ENCODE measurements at places on chromosomes 7 and 10.

- no peak for DNase-seq
These were observed 16.7 kb upstream of the FRA10AC1 start for GRCh38 chr10:93718937-93719725.

GRCh38 chr10:69344591-69345252 lies 66.4 kb downstream of the HK1 start:
- no peak for DNase-seq

DNA sequence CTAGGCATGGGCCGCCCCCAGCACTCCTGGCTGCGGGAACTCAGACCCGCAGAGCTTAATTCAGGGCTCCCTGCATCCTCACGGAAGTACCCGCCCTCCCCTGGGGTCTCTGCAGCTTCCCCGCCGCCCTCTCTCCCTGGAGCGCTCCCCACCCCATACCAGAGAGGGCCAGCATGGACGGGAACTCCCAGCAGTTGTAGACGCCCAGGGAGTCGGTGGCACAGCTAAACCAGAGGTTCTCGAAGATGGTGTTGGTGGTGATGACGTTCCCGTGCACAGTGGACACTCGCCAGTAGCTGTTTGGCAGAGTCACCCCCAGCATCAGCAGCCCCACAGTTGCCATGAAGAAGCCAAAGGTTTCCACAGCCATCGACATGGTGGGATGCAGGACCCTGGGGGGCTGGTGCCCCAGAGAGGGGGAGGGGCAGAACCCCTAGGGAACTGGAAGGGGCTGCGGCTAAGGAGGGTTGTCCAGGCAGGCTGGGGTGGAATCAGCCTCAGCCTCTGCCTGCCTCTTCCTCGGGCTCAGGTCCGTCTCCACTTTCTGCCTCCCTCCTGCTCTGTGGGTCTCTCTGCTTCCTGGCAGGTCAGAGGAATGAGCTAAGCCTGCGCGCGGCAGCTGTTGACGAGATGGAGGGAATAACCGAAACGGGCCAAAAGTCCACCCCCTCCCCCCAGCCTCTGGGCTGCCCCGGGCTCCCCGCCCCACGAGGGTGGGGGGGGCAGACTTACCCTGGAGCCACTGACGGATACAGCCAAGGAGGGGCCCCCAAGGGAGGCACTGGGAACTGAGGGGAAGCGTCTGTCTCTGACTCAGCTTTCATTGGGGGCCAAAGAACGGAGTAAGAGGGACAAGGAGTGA lies at the start of gene CLDN15:
Gene CLDN15 (minus strand): TSS at position 597 of the 862 bp plus-strand sequence. CDS start 221 bp downstream, at position 376.
- peak; percentile 73 for DNase-seq

GRCh38 chr7:78033410-78033809 lies 234.8 kb downstream of the PHTF2 start:
- no peak for DNase-seq

DNA sequence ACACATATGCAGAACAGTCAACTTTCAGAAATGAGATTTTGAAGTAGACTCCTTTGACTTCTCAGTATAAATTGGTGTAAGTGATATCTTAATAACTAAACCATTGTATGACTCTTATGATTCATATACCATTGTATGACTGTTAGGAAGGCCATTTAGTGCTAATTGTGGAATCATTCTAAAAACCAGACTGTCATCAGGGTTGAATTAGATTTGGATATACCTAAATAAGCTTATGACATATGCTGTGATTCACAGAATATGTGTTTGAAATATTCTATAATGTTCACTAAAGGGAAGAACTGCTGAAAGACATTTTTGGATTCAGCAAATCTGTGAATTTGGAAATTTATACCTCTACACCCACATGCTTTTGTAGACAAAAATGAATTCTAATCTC lies 438.1 kb downstream of the MDFIC start:
- DNase-seq = peak; percentile 69

DNA sequence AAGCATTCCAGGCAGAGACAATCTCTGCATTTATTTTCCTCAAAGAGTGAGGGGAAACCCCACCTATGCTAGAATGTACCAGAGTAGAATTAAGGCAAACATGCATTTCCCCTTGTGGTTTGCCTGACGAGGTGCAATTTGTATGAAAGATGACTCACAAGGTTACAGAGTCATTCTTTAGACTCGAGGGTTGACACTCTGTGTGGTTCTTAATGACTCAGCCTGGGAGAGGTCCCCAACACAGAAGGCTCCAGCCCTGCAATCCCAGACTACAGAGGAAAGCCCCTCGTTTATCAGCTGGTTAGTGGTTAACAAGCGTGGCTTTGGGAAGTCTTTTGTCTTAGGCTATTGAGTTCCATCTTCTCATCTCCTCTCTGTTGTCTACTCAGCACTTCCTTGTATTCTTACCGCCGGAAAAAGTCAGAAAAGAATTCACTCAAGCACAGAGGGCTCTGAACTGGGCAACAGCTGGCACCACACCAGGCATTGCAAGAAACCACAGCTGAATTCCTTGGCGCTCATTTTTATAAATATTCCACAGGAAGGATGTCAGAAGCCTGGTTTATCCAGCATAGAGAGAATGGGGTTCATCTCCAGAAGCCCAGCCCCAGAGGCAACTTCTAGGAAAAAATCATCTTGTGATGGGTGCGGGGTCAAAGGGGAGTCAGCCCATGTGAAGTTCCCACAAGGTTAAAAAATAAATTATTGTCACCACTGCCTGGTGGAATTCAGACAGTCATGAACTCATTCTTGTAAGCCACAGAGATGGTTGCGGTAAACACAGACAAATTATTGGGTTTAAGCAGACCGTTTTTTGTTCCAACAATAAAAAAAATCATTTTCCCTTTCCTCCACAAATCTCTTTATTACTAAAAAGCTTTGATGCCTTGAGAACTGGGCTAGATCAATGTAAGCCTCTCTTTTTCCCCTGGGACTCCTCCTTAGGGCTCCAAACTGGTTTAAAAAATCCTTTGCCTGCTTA lies 24.5 kb upstream of the SVIL start:
- DNase-seq = peak; percentile 100

DNA sequence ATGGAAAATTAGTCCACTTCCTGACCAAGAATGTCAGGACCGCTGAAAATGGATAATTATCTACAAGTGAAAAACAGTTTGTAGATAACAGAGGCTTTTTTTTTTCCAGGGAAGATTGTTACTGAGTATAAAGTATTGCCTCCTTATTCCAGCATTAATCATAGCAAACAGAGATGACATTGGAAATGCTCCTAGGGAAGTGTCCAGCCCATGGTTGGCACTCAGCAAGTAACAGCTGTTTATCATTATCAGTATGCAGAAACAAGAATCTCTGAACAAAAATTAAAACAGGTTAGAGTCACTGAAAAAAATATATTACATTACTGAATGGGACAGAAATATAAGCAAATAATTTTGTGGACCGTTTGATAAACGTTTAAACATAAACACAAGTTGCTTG lies 14.6 kb downstream of the FGL2 start:
- DNase-seq = no peak
